ENCODE measurements at places on chromosomes 1 and 21.

- DNase-seq = no peak
These were observed 49.7 kb downstream of the RASSF5 start for GRCh38 chr1:206556750-206557635.

GRCh38 chr1:222991177-222991576, 151.9 kb downstream of the TLR5 start:
- no peak for DNase-seq

- no peak for DNase-seq
These were observed 44.6 kb downstream of the TOR3A start for GRCh38 chr1:179126338-179127060.

GRCh38 chr1:234920136-234920842, 208.3 kb downstream of the TOMM20 start:
- no peak for DNase-seq

- DNase-seq = no peak
These were observed 8.8 kb downstream of the KCND3 start for GRCh38 chr1:111980686-111981085.

DNA sequence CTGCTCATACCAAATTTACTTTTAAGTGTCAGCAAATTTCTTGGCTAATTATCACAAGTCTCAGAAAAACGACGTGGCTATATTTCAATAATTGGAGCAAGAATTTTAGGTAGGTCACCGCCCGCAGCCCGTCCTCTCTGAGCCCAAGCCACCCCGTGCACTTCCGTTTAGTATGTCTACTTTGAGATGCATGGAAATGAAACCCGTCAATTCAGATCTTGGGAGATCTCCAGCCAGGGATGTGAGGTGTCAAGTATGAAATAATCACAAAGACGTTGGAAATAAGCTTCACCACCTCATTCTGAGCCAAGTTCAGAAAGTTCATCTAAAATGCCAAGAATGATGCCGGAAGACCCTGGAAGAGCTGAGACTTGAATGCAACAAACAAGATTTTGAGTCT, 132.6 kb upstream of the IRF2BP2 start:
- DNase-seq = no peak

DNA sequence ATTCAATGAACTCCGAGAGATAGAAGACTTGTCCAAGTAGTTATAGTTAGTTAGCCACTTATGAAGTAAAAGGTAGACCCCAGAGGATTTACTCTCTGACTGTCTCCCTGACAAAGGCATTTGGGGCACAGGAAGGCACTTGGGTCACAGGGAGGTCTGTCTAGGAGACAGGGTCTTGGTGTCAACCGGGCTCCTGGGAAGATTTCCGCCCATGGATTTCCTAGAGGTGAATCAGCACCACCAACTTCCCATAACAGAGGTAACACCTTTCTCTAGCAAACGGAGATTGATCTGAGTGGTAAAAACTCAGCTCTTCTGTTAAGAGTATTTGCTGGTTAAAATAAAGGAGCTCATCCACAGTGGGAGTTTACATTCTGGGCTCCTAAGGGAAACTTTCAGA, 16.4 kb downstream of the CCN1 start:
- no peak for DNase-seq

GRCh38 chr1:190738317-190738716, 260.7 kb upstream of the BRINP3 start:
- no peak for DNase-seq

DNA sequence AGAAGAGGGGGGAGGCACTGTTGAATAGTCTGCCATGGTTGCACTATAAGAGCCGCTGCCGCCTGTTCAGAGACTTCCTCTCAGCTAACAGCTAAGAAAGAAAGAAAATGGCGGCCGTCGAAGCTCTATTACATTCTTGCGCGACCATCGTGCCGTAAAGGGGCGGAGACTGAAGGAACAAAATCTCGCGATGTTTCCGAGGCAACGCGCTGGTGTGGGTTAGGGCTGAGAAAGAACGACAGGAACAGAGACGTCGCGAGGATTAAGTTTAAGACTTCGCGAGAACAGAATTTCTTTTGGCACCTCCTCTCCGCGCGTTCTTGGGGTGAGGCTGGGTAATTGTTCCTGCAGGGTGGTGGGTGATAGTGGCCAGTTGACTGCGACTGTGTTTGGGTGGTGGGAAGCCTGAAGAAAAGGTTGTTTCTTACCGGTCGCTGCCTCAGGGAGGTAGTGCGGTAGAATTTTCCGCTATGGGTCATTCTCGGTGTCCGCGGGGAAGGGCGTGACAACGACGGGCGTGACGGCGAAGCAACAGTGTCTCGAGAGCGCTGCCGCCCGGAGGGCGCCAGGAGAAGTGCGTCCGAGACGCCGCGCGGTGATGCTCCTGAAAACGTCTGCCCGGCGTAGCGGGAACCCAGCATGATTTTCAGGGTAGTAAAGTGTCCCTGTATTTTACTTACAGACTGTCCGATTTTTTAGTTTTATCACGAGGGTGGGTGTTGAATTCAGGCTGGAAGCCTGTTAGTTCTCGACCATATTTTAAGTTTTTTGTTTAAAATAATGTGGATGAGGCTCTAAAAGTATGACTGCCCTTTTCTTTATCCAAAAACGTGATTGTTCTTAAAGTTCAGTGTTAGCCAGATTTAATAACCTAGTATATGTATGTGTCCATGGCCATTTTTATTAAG, at the start of gene FUBP1:
TSS of gene FUBP1 (minus strand) at position 104 of the 908 bp plus-strand sequence. CDS start at position 36, 68 bp downstream.
- peak; percentile 95 for DNase-seq

DNA sequence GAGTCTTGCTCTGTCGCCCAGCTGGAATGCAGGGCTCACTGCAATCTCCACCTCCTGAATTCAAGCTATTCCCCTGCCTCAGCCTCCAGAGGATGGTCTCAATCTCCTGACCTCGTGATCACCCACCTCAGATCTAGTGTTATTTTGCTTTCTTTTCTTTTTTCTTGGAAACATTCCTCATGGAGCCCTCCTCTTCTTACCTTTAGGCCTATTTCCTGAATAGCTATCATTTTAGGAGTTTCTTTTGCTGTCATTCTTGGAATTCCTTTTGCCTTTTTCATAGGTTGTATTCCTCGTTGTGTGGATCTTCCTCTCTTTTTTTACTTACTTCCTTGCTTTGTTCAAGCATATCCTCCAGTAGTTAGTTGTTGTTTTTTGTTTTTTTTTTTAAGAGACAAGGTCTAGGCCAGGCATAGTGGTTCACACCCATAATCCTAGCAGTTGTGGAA, 173.8 kb downstream of the RASAL2 start:
- no peak for DNase-seq
